Muscle of back (tissue), 13 donors: ENCODE measurements at places on chromosomes 5 and 9. TPM values are rescaled to one million over a fixed set of nuclear protein-coding genes. Genes with fewer than 3 reads are reported as not detected.

The RNF183 gene
- polyA plus RNA-seq = 0.13 TPM

The NTRK2 gene
- polyA plus RNA-seq = 27.9 TPM

The BOD1 gene
- 77.0 TPM for polyA plus RNA-seq

The NR4A3 gene
- 1.9 TPM for polyA plus RNA-seq

The PTGDS gene
- polyA plus RNA-seq = 14.5 TPM

The ENTPD8 gene
- 0.28 TPM for polyA plus RNA-seq

The PAIP2 gene
- 119 TPM for polyA plus RNA-seq

The BNC2 gene
- polyA plus RNA-seq = 6.1 TPM

The FAM221B gene
- polyA plus RNA-seq = 0.09 TPM

The FRMPD1 gene
- 9.7 TPM for polyA plus RNA-seq

The PROB1 gene
- polyA plus RNA-seq = 32.5 TPM

The TEX48 gene
- not detected for polyA plus RNA-seq
